ENCODE measurements at places on chromosomes 4 and X.

- DNase-seq: no peak
Measured at GRCh38 chr4:157271166-157271869, 50.8 kb downstream of the GRIA2 start.

DNA sequence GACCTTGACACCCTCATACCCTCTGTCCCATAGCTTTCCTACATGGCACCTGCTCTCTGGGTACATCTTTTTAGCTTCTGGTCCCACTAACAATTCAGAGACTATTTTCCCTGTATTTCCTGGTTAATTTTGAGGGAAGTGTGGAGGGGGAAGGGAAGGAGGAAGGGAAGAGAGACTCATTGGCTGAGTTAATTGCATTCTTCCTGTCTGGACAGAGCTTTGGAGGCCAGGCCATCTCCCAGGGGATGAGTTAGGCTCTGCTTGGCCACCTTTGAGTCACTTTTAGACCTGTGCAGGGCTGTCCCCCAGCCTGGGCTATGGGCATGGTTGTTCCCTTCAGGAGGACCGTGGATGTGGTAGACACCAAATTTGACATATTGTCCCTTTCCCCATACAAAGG lies 167.9 kb upstream of the PGRMC2 start:
- no peak for DNase-seq

GRCh38 chrX:100695991-100696390 lies 35.9 kb downstream of the SYTL4 start:
- DNase-seq: no peak

GRCh38 chr4:177404342-177404741 lies 37.9 kb downstream of the AGA start:
- no peak for DNase-seq

DNA sequence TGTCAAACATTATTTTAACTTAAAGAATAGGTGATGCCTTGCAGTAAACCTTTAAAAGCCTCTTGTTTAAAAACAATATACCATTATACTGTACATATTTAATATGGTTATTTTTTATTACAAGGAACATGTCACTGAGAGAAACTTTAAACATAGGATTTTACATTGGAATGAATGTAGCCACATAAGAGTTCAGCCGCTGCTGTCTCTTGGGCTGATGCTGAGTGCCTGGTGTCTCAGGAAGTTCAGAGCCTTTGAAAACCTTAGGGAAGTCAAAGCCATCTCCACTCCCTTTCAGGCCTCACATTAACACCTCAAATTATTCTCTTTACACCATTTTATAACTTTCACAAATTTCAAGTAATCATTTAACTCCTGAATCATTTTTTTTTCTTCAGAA lies 93.5 kb upstream of the DKK2 start:
- no peak for DNase-seq

DNA sequence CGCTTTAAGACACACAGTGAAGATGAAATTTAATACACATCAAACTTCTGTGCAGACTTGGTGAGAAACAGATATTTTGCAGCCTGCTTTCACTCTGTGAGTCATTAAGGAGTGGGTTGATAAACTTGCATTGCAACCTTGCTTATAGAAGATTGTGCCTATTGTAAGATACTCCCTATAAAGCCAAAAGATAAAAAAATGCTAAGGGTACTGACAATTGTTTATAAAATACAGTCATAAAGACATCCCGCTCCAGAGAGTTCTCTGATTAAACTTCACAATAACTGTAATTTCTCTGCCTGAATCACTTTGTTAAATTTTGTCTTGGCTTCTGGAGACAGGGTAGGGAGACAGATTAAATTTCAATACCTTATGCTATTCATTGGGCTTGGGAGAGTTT lies 49.1 kb downstream of the GALNT7 start:
- DNase-seq: no peak

DNA sequence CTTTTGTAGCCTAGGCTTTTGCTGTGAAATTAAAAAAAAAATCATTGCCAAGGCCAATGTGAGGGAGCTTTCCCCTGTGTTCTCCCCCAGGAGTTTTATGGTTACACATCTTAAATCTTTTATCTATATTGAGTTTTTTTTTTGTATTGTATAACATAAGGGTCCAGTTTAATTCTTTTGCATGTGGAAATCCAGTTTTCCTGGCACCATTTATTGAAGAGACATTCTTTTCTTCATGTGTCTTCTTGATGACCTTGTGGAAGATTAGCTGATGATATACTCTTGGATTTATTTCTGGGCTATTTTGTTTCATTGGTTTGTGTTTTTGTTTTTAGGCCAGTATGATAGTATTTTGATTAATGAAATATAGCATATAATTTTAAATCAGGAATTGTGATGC lies 225.0 kb downstream of the ADAM29 start:
- DNase-seq: no peak

- DNase-seq: peak; percentile 23
Measured at GRCh38 chr4:10164877-10165283, 48.3 kb upstream of the WDR1 start.

- DNase-seq: no peak
Measured at GRCh38 chrX:19862634-19863211, 24.7 kb downstream of the SH3KBP1 start.

All from stimulated activated CD4-positive, alpha-beta T cell treated with anti-CD3 and anti-CD28 coated beads, Interleukin-15, amount 100 ng/mL, for 24 hours (primary cell).